CD4-positive, alpha-beta T cell treated with Interleukin-17A for 1 hour (primary cell): ENCODE measurements at places on chromosomes 6 and 20.

- no peak for DNase-seq
Observed at GRCh38 chr6:95423331-95423730, 154.0 kb upstream of the MANEA start.

GRCh38 chr6:28816909-28817807, 106.6 kb downstream of the TRIM27 start:
- no peak for DNase-seq

- DNase-seq: no peak
Observed at GRCh38 chr6:57305761-57306160, 11.7 kb upstream of the PRIM2 start.

- DNase-seq: no peak
Observed at GRCh38 chr6:29827579-29828470, at the start of gene HLA-G. HLA-G (plus strand) TSS chr6:29827825; CDS start chr6:29827845, 20 bp downstream.

- no peak for DNase-seq
Observed at GRCh38 chr6:15352220-15352619, 106.4 kb downstream of the JARID2 start.

- no peak for DNase-seq
Observed at GRCh38 chr20:40606237-40606636, 82.8 kb downstream of the MAFB start.

- no peak for DNase-seq
Observed at GRCh38 chr20:21710341-21710740, 4.9 kb downstream of the PAX1 start.

DNA sequence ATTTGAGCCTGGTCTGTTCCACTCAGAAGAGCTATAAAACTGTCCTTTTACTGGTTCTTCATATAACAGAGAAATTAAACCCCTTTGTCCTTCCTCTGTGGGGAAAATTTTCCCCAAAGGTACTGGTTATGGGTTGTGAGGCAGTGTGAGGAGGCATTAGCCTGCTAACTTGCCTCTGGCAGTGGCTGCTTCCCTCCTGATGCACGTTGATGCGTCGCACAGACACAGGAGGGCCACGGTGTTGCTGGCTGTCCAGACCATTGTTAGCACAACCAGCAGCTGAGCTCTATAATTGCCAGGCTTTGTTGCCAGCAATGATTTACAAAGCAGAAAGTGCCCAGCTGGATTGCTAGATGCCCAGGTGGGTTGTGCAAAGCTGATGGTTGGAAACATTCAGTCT, 10.1 kb downstream of the AAR2 start:
- no peak for DNase-seq

DNA sequence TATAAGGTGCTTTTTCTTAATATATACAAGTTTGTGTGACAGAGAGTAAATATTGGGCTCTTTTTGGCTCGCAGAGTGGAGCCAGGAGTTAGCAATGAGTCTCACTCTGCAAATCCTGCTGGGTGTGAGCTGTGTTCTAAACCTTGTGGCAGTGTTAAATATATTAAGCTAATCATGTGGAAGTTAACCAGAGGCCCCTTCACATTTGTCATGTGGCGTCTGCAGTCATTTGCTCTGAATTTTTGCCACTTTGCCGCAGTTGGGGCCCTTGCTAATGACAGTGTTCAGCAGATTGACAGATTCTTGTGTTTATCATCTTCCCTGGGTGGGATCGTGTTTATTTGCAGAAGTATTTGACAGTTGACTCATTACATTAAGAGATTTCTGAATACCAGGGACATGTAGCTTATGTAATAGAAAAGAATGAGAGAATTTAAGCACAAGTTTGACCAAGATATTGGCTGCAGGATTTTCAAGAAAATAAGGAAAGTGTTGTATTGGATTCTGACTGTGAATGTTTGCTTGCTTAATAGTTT, 37.9 kb downstream of the SPATA2 start:
- DNase-seq: no peak

GRCh38 chr6:89610149-89610642, 28.4 kb downstream of the LYRM2 start:
- peak; percentile 78 for DNase-seq

GRCh38 chr20:48689388-48689787, 138.4 kb downstream of the PREX1 start:
- peak; percentile 23 for DNase-seq

DNA sequence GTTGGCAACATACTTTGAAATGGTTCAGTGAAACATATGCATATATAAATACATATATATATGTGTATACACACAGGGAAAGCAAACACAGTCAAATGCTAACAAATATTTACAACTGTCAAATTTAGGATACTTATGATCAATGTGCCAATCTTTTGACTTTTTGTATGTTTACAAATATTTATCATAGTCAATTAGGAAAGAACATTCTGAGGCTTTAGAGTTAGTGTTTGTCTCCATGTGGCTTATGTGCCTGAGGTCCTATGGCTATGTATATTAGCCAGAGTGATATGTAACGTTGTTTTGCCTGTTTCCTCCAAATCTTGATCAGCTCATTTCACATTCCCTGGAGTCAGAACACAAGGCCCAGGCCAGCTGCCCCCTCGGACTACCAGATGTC, 126.5 kb upstream of the MAN1A1 start:
- DNase-seq: no peak

GRCh38 chr6:122780114-122780513, 598 bp downstream of the FABP7 start:
- no peak for DNase-seq

- DNase-seq: no peak
Observed at GRCh38 chr6:148199584-148199983, 143.1 kb upstream of the SASH1 start.

DNA sequence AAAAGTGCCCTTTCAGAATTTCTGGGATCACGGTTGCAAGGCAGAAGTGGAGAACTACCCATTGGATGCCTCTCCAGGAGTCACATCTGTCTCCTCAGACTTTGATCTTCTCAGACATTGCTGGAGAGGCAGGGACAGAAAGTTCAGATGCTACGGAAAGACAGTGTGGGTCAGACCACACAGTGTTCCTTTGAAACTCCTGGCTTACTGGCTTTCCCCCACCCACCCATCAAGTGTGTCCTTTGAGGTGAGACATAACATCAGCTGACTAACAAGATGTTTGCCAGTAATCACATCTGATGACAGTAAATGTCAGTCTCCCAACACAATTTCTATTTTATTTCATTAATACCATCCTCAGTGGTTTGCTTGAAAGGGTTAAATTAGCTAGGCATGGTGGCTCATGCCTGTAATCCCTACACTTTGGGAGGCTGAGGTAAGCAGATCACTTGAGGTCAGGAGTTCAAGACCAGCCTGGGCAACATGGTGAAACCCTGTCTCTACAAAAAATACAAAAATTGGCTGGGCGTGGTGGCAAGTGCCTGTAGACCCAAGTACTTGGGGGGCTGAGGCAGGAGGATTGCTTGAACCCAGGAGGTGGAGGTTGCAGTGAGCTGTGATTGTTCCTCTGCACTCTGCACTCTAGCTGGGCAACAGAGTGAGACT, 67.2 kb upstream of the SNX9 start:
- peak; percentile 28 for DNase-seq

GRCh38 chr6:14031516-14031915, 86.1 kb upstream of the CD83 start:
- DNase-seq: no peak

- DNase-seq: no peak
Observed at GRCh38 chr6:121319112-121319553, 15.1 kb downstream of the TBC1D32 start.

DNA sequence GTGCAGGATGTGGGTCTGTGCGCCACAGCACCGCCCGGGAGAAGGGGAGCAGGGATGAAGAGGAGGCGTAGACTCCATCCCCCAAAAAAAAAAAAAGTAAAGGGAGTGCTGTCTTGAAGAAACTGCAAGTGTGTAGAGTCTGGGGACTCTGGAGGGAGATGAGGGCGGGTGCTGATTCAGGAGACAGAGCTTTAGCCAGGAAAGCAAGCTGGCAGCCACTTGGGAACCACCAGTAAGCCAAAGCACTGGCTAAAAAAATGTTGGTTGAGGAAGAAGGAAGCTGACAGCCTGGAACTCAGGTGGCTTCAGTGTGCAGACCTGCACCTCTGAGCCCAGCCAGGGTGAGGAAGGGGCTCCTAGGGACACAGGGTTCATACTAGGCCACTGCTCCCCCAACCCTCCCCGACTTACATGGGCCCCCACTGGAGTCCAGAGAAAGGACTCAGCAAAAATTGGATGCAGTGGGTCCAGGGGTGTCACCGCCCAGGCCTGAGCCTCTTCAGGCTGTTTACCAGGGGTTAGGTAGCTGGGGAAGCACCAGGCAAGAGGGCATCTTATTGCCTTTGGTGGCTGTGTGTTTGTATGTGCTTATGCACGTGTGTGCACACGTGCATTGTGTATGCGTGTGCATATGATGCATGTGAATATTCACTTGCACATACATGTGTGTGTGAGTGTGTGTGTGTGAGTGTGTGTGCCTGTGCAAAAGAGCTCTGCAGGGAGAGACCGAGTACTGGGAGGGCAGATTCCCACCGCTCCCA, 153.5 kb upstream of the MLN start:
- DNase-seq: no peak

- peak; percentile 32 for DNase-seq
Observed at GRCh38 chr20:46545077-46545826, 5.2 kb downstream of the OCSTAMP start.

- no peak for DNase-seq
Observed at GRCh38 chr6:137759624-137760023, 107.4 kb upstream of the TNFAIP3 start.

- no peak for DNase-seq
Observed at GRCh38 chr6:37486121-37486839, 13.4 kb downstream of the CCDC167 start.

- no peak for DNase-seq
Observed at GRCh38 chr6:40717411-40718057, 130.4 kb upstream of the LRFN2 start.

- DNase-seq: no peak
Observed at GRCh38 chr6:33279257-33279695, 2.4 kb downstream of the B3GALT4 start.

DNA sequence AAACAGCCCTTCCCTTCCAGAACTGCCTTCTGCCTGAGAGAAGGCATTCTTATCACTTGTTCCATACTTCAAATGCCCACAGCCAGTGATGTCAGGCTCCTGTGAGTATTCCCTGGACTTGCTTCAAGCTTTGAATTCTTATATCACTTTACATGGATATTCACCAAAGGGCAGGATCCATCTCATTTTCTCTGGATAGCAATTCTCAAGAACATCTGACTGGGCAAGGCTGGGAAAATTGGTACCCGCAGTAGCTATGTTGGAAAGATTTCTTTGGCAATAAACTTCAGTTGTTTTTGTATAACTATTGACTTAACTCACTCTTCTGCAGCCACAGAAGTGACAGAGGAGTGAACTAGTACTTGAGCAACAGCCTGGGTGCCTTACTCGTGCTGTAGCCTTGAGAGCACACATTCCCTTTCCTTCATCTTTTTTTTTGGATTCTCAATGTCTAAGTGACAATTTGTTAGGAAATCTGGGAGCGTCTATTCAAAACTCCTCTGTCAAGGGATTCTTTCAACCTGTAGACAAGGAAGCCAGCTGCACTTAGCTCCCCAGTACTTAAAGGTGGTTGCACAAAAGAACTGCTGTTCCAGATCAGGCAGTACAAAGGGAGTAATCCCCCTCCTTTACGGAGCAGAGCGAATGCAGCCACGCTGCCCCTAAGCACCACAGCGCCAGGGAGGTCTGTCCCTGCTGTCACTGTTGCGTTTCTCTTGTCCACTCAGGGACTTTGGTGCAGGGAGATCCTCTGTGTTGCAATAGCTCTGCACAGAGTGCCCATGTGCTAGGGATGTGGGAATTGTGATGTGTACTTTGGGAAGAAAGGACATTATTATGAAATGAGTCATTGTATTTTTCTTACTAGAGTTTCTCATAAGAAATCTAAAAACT, 69.6 kb downstream of the JAG1 start:
- DNase-seq: no peak

GRCh38 chr6:107655245-107655644, 165.3 kb downstream of the SOBP start:
- DNase-seq: no peak

DNA sequence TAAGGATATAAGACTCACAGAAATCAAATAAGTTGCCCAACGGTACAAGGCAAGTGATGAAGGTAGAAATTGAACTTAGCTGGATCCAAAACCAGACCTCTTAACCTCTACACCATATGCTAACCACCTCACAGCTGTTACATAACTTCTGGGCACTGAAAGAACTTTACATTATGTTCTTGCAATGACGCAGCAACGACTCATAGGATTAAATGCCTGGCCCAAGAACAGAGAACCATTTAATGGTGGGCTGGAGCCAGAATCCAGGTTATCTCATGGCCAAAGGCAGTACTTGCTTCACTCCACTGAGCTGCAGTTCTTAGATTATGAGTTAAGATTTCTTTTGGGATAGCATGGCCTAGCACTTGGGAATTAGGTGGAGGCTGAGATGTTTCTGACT, 4.4 kb downstream of the TRMT6 start:
- no peak for DNase-seq

DNA sequence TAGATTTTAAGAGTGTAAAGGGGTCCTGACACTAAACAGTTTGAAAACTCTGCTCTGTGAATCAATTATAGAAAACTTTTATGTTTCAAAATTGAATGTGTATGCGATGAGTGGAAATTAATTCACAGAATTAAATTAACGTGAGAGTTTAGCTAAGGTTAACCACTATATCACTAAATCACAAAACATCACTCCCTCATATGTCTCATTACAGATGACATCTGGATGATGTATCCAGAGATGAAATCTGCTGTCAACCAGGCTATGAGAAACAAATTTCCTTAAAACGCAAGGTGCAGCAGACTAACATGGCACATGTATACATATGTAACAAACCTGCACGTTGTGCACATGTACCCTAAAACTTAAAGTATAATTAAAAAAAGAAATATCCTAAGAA, 27.3 kb downstream of the PRSS35 start:
- no peak for DNase-seq

DNA sequence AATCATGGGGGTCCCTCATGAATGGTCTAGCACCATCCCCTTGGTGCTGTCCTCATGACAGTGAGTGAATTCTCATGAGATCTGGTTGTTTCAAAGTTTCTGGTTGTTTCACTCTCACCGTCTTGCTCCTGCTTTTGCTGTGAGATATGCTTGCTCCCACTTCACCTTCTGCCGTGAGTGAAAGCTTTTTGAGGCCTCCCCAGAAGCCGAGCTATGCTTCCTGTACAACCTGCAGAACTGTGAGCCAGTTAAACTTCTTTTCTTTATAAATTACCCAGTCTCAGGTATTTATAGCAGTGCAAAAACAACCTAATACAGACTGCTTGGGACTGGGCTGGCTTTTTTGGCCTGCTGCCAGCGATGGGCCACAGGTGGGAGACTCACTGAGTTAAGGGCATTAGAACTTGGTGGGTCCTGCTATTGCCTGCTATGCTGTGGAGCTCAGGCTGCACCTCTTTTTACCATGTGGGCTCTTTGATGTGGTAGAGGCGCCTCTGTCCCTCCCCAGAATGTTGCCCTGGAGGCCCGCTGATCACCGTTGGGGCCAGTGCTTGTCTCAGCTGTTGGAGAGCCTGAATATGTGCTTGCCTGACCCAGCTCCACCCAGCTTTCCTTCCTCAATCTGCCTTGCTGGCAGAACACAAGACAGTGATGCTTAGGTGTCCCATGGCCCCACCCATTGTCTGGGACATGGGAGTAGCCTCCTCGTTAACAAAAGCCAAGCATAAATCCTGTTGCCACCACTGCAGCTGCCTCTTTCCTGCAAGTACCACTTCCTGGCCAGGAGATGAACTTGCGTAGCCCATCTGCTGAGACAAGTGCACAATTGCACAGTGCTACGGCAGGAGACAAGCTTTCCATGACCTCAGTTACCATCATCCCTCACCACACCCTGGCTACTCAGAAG, 47.1 kb downstream of the IGF2R start:
- DNase-seq: peak; percentile 48

GRCh38 chr6:167104388-167104787, 18.5 kb upstream of the CCR6 start:
- no peak for DNase-seq

- no peak for DNase-seq
Observed at GRCh38 chr20:5570031-5570430, 180.2 kb upstream of the SHLD1 start.
